Naive thymus-derived CD4-positive, alpha-beta T cell (primary cell): ENCODE measurements at places on chromosomes 7 and 10. TPM values are rescaled to one million over a fixed set of nuclear protein-coding genes. Genes with fewer than 3 reads are reported as not detected.
A peak's percentile ranks its signal among the peaks of the same experiment; 100 is the strongest.

GRCh38 chr10:67771200-67771599, 66.8 kb downstream of the DNAJC12 start:
- H3K4me3 ChIP-seq = no peak overlapping the region
- no peak for DNase-seq
- no peak overlapping the region for H3K27ac ChIP-seq
- no peaks in the 10 kb centered on the region for H3K4me1 ChIP-seq
- no peaks in the 10 kb centered on the region for H3K36me3 ChIP-seq
- no peaks in the 10 kb centered on the region for H3K27me3 ChIP-seq

DNA sequence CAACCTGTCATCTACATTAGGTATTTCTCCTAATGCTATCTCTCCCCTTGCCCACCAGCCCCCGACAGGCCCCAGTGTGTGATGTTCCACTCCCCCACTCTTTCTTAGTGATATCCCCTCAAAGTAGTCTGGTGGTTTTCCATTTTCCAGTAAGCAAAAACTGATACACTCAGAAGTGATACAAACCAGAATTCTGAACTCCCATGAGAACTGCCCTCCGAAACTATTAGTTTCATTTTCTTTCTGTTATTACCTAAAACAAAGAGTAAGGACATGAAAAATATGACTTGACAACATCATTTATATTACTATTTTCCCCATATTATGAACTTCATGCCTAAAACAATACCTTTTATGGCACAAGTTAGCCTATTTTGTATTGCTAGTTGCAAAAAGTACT, 175.0 kb downstream of the OTUD1 start:
- no peaks in the 10 kb centered on the region for H3K36me3 ChIP-seq
- H3K4me3 ChIP-seq = no peak overlapping the region
- H3K4me1 ChIP-seq = no peaks in the 10 kb centered on the region

Gene HECTD2
- total RNA-seq = 1.5 and 1.8 TPM in 2 replicates

GRCh38 chr7:17385612-17386011, 87.2 kb downstream of the AHR start:
- no peak overlapping the region for H3K27ac ChIP-seq
- no peak for DNase-seq
- no peaks in the 10 kb centered on the region for H3K36me3 ChIP-seq
- H3K27me3 ChIP-seq = no peaks in the 10 kb centered on the region

DNA sequence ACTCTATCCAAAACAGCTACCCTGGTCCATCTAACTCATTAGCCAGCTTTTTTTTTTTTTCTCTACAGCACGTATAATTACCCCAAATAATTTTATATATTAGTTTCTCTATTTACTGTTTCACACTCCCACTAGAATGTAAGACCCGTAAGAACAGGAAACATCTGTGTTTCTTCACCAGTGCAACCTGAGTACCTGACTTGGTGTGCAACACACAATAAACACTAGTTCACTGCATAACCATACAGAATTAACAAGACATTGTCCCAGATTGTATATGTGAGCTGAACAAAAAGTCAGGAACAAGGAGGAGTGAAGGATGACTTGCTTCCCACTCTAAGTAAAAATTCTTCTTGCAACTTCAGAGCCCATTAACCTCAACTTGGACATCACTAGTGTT, 180.2 kb upstream of the AKR1E2 start:
- H3K27me3 ChIP-seq = no peaks in the 10 kb centered on the region
- H3K4me3 ChIP-seq = no peak overlapping the region
- H3K27ac ChIP-seq = no peak overlapping the region
- DNase-seq = no peak

DNA sequence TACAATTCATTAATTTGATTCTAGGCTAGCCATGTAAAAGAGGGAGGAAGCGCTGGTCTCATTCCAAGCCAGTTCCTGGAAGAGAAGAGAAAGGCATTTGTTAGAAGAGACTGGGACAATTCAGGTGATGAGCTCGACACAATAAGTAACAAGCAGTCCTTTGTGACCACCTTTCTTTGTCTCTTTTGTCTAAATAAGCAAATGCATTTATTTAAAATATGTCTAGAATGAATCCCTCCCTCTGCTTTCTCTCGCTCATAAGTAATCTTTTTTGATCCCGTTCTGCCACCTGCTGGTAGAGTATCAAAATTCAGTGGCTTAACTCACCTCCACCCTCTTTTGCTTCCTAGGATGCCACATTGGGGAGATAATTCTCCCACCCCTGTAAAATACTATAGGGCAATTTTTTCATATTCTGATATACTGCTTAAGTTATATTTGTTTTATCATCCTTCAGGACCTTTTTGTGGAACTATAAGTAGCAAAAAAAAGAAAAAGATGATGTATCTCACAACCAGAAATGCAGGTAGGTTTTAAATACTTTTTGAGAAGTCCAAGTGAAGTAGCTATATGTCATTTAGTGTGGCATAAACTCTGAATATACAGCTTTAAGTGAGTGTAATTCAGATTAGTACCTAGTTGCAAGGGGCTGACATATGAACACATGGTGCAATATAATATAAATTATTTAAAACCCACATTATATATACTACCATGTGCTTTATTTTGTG, 91.5 kb downstream of the GSDME start:
- H3K4me1 ChIP-seq = no peaks in the 10 kb centered on the region
- no peaks in the 10 kb centered on the region for H3K27me3 ChIP-seq
- no peak overlapping the region for H3K4me3 ChIP-seq
- H3K27ac ChIP-seq = no peak overlapping the region
- no peaks in the 10 kb centered on the region for H3K36me3 ChIP-seq

Gene TWIST1
- total RNA-seq = 3.4 and 3.5 TPM in 2 replicates

- H3K36me3 ChIP-seq = no peaks in the 10 kb centered on the region
- H3K27me3 ChIP-seq = no peaks in the 10 kb centered on the region
- H3K4me1 ChIP-seq = no peaks in the 10 kb centered on the region
- H3K4me3 ChIP-seq = no peak overlapping the region
- H3K27ac ChIP-seq = no peak overlapping the region
- no peak for DNase-seq
Measured at GRCh38 chr10:1465418-1465911, 271.9 kb downstream of the ADARB2 start.

Gene ADGRA1
- total RNA-seq = not detected

DNA sequence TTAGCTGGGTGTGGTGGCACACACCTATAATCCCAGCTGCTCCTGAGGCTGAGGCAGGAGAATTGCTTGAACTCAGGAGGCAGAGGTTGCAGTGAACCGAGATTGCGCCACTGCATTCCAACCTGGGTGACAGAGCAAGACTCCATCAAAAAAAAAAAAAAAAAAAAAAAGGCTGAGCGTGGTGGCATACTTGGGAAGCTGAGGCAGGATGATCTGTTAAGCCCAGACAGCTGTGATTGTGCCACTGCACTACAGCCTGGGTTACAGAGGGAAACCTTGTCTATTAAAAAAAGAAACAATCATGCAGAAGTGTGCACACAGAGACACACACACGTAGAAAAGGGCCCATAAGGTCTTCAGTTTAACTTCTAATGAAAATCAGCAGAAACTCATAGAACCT, 150.6 kb downstream of the TPST1 start:
- no peaks in the 10 kb centered on the region for H3K4me1 ChIP-seq
- H3K27ac ChIP-seq = no peak overlapping the region
- no peak overlapping the region for H3K4me3 ChIP-seq
- no peaks in the 10 kb centered on the region for H3K27me3 ChIP-seq

DNA sequence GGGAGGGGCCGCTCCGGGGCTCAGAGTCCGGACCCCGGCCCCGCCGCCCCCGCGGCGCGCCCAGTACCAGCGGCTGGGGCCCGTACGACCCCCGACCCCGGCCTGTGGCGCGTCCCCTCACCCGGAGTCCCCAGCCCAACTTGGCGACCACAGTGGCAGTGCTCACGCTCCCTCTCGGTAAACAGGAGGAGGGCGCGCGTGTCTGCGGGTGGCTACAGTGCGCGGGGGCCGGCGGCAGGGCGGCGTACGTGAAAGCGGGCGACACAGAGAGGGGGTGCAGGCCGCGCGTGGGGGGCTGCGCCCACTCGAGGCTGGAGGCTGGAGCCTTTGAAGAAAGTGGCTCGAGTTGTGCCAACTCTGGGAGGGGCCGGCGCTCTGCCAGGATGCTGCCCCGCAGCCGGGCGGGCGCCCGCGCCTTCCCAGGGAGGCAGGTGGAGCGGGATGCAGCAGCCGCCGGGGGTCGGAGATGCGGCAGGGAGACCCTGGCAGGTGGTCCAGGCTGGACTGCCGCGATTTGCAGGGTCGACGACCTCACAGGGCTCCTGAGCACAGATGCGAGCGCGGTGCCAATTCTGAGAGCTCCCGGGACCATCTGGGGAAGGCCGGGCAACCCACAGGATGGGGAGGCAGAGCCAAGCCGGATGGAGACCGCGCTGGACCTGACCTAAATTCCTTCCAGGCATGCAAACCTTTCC, 655 bp downstream of the PTPRE start:
- peak overlapping the region; percentile 39 for H3K4me3 ChIP-seq
- no peaks in the 10 kb centered on the region for H3K27me3 ChIP-seq
- H3K4me1 ChIP-seq = no peaks in the 10 kb centered on the region
- H3K27ac ChIP-seq = no peak overlapping the region

- H3K27ac ChIP-seq = no peak overlapping the region
- H3K4me3 ChIP-seq = no peak overlapping the region
- H3K36me3 ChIP-seq = no peaks in the 10 kb centered on the region
Measured at GRCh38 chr10:49219248-49219647, 31.1 kb upstream of the TMEM273 start.

Gene CHAT
- not detected for total RNA-seq

- peaks cover 13% of the 10 kb centered on the region for H3K4me1 ChIP-seq
- H3K36me3 ChIP-seq = no peaks in the 10 kb centered on the region
- H3K4me3 ChIP-seq = peak overlapping the region; percentile 50
- H3K27ac ChIP-seq = peak overlapping the region; percentile 82
- no peaks in the 10 kb centered on the region for H3K27me3 ChIP-seq
Measured at GRCh38 chr7:111012799-111013675, 77.9 kb upstream of the LRRN3 start.

GRCh38 chr10:46235705-46236545, 50.9 kb upstream of the ANTXRL start:
- H3K27ac ChIP-seq = no peak overlapping the region
- DNase-seq = no peak
- no peak overlapping the region for H3K4me3 ChIP-seq
- H3K27me3 ChIP-seq = no peaks in the 10 kb centered on the region
- H3K4me1 ChIP-seq = no peaks in the 10 kb centered on the region

GRCh38 chr10:24425151-24425550, 216.2 kb downstream of the KIAA1217 start:
- no peak overlapping the region for H3K27ac ChIP-seq
- no peaks in the 10 kb centered on the region for H3K27me3 ChIP-seq
- H3K4me3 ChIP-seq = no peak overlapping the region
- H3K36me3 ChIP-seq = no peaks in the 10 kb centered on the region
- no peaks in the 10 kb centered on the region for H3K4me1 ChIP-seq
- no peak for DNase-seq

GRCh38 chr7:90210981-90211380, 559 bp upstream of the STEAP2 start:
- H3K4me3 ChIP-seq = no peak overlapping the region
- no peak for DNase-seq
- H3K27me3 ChIP-seq = no peaks in the 10 kb centered on the region
- H3K4me1 ChIP-seq = no peaks in the 10 kb centered on the region
- H3K36me3 ChIP-seq = no peaks in the 10 kb centered on the region

- no peak overlapping the region for H3K4me3 ChIP-seq
- DNase-seq = no peak
- no peaks in the 10 kb centered on the region for H3K4me1 ChIP-seq
- H3K27ac ChIP-seq = no peak overlapping the region
Measured at GRCh38 chr10:34658934-34659333, 156.2 kb downstream of the PARD3 start.

Gene GLI3
- not detected for total RNA-seq

Gene CYP2C19
- total RNA-seq = not detected

DNA sequence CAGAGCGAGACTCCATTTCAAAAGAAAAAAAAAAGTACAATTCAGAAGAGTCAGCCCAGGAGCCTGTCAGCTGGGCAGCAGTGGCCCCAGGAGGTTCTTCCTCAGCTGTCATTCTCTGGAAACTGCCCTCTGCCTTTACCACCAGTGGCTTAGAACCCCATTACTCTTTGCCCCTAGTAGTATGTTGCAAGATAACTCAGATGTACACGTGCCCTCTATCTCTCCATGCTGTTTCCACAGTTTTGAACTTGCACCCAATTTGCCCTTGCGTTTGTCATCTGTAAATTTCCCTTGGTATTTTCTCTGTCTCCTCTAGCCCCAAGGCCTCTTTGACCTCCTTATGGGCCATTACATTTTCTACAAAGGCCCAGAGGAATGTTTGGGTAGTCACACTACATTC, 56.7 kb upstream of the PRKAR2B start:
- no peaks in the 10 kb centered on the region for H3K27me3 ChIP-seq
- H3K27ac ChIP-seq = no peak overlapping the region
- no peak overlapping the region for H3K4me3 ChIP-seq
- no peaks in the 10 kb centered on the region for H3K36me3 ChIP-seq
- no peaks in the 10 kb centered on the region for H3K4me1 ChIP-seq
- no peak for DNase-seq

GRCh38 chr10:36739884-36740445, 385.4 kb upstream of the ANKRD30A start:
- H3K36me3 ChIP-seq = no peaks in the 10 kb centered on the region
- no peaks in the 10 kb centered on the region for H3K4me1 ChIP-seq

DNA sequence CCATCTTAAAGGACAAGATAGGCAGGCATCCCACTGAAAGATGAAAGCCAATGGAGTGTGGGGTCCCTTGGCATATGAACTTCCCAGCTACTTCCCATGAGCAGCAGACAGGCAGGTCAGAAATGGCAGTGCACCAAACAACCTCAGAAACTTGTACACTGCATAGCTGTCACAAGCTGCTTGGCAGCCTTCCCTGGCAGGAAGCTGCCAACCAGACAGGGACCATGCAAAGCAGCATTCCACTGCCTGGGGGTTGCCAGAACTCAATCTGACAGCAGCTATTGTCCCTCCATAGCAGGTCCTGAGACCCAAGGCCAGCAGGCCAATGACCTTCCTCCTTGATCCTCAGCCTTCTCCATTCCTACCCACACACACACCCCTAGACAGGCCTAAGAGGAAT, 139.5 kb downstream of the PLCE1 start:
- H3K36me3 ChIP-seq = no peaks in the 10 kb centered on the region
- no peak for DNase-seq
- no peak overlapping the region for H3K4me3 ChIP-seq

DNA sequence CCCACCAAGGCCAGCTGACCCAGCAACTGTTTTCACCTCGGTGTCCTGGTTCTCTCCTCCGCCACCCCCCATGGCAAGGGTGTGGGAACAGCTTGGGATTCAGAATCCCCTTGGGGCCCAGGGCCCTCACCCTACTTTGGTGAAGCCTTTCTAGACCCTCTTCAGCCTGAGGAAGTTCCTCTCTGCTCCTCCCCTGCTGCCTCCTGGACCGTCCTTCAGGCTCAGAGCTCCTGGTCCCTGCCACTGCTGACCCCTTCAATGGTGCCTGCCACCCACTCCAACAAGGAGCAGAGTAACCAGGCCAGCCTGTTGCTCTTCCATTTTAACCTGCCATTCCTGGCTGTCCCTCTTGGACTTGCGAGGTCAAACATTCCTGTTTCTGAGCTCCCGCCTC, 72.0 kb upstream of the SMNDC1 start:
- no peaks in the 10 kb centered on the region for H3K27me3 ChIP-seq
- H3K4me1 ChIP-seq = no peaks in the 10 kb centered on the region
- H3K4me3 ChIP-seq = no peak overlapping the region
